ENCODE measurements at places on chromosomes 2 and 18.

DNA sequence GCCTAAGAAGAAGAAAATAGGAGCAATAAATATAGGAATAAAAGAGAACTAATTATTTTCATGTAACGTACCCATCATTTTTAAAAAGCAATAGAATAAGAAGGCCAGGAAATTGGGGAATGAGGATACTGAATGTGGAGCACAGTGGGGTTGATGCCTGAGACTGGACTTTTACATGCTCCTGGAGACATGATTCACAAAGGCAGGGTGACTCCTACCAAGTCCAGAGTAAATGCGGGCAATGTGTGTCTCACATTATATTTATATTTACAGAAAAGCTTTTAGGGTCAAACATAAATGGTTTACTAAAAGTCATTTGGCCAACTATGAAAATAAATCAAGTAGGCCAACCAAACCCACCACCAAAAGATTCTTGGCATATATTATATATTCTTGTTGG is 87.9 kb upstream of the COL5A2 start:
- no peak for DNase-seq

DNA sequence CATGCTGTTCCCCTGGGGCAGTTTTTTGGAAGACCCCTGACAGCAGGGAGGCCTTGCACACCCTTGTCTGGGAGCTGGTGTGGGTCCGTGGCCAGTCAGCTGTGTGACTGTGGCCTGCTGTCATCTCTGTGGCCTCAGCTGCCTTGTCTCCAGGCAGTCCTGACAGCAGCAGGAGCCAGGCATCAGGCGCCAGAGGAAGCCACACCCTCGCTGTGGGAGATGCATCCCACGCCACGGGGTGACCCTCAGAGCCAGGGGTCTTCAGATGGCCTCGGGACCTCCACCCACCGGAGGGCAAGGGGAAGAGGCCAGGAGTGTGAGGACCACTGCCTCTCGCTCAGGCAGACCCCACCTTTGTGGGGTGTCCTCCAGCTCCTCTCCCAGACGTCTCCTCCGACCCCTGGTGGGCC is 5.0 kb downstream of the BOK start:
- no peak for DNase-seq

DNA sequence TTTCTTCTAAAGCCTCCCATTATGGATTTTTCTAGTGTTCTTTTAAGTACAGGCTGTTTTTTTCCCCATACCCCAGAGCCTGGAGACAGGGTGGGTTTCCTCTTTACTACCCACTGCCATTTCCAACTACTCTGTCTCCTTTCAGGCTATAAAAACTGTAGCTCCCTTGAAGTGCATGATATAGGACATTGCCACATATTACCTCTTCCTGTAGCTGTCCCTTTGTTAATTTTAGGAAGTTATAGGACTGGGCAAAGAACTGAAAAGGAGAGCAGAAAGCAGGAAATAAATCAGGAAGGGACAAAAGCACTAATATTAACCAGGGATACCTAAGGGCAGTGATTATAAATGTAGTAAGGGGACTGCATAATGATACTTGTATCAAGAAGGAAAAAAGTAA is 54.1 kb downstream of the VIL1 start:
- no peak for DNase-seq

DNA sequence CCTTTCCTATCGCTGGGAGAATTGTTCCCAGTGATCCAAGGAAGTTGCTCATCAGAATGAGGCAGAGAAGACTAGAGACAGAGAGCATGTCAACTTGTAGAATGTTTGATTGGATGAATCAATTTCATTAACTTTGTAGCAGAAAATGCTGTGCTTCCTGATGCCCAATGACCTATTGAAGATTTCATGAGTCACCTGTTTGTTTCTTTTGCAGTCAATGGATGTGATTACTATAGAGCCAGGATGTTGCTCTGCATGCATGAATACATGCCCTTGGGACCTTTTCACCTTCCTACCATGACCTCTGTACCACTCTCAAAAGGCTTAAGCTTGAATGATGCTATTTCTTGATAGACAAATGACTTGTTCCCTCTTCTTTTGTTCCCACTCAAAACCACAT is 23.3 kb downstream of the SCG2 start:
- no peak for DNase-seq

- DNase-seq = no peak
These were observed 143.0 kb upstream of the MYCN start for GRCh38 chr2:15797231-15797938.

DNA sequence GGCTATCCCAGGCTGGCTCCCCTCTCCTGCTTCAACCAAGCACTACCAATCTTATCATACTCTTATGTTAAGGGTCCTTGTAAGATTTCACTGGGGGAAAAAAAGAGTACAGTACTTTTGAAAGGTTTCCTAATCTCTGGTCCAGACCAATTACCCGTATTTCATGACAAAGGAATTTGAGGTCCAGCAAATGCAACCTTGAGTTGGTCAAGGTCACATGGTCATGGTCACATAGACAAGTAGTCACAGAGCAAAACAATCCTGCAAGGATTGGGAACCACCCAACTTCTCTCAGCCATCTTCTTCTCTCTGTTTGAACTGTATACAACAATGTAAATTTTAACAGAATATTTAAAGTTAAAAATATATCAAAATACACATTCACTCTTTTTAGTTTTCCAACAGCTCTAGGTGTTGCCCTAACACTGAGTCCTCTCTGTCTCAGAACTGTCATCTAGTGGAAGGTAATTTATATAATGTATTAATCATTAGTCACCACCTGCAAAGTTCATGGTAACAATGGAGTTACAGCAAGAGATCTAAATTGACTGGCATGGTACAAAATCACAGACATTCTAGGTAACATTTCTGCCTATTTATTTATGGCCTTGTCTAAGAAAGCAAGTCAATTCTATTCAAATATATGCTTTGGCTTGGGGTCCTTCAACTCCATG is 21.5 kb downstream of the DTNB start:
- DNase-seq = no peak

GRCh38 chr2:24580561-24580960 is 89.5 kb downstream of the NCOA1 start:
- no peak for DNase-seq

DNA sequence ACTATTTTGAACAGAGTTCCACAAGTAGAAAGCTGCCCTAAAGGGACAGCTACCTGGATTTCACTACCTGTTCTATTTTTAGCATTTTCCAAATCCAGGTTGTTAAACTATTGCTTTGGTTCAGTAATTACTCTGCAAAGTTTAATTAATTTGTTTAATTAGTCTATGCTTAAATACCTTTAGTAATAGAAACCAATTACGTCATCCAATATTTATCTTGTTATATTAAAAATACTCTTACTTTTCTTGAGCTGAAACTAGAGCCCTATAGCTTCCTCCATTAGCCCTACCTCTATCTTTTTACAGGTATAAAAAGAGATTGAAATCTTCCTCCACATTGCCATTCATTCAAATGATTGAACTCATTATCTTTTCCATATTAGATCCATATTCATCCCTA is 514.6 kb downstream of the DSC3 start:
- DNase-seq = no peak

GRCh38 chr2:54009549-54009948 is 38.8 kb upstream of the PSME4 start:
- no peak for DNase-seq

- DNase-seq = no peak
These were observed 42.7 kb downstream of the CYP26B1 start for GRCh38 chr2:72104821-72105588.

GRCh38 chr2:188529710-188530109 is 238.0 kb downstream of the GULP1 start:
- no peak for DNase-seq

DNA sequence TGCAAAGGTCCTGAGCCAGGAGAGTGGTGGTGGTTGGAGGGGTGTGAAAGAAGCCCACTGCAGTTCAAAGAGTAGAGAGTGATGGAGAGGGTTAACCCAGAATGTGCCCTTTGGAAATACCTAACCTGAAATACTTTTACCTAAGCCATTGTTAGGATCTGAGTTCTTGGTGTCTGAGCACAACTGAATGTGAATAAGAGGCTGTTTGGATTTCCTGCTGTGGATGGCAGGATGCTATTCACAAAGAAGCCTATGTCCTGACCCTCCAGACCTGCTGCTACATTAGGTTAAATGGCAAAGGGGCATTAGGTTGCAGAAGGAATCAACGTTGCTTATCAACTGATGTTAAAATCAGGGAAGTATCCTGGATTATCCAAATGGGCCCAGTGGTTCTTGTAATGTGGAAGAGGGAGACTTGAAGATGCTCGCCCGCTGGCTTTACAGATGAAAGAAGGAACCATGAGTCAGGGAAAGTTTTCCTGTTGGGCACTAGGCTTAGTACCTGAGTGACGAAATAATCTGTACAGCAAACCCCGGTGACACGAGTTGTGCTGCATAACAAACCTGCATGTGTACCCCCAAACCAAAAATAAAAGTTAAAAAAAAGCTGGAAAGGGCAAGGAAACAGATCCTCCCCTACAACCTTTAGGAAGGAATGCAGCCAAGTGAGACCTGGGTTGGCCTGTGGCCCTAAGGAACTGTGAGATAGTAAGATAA is 27.2 kb downstream of the ITGA6 start:
- no peak for DNase-seq

DNA sequence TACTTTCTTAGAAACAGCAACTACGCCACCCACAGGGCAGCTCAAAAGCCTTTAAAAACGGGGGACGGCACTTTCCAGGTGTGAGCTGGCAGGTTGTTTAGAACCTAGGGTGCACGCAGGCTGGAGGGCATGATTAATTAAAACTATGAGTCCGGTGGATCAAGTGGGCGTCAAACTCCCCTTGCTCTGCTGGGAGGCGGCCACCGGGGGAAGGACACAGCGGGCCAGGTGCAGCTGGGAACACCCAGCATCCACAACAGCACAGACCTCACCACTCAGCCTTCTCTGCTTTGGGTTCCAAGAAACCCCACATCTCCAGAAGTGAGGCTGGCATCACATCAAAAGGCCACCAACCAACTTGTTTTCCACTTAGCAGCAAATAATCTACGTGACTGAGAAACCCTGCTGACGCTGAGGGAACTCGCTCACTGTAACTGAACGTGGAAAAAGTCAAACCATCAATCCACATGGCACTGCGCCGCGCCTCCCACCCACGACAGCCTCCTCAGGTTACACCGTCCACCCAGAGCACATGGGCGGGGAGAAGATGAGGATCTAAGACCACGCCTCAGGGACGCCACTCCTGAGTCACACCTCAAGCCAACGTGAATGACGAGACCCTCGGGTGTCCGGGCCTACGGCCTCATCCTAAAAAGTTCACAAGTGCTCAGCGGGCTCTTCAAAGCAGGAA is 118.2 kb downstream of the ZNF516 start:
- DNase-seq = no peak

- no peak for DNase-seq
These were observed 119.1 kb upstream of the STPG4 start for GRCh38 chr2:47274054-47274782.

- no peak for DNase-seq
These were observed 5.9 kb upstream of the GULP1 start for GRCh38 chr2:188285774-188286173.

DNA sequence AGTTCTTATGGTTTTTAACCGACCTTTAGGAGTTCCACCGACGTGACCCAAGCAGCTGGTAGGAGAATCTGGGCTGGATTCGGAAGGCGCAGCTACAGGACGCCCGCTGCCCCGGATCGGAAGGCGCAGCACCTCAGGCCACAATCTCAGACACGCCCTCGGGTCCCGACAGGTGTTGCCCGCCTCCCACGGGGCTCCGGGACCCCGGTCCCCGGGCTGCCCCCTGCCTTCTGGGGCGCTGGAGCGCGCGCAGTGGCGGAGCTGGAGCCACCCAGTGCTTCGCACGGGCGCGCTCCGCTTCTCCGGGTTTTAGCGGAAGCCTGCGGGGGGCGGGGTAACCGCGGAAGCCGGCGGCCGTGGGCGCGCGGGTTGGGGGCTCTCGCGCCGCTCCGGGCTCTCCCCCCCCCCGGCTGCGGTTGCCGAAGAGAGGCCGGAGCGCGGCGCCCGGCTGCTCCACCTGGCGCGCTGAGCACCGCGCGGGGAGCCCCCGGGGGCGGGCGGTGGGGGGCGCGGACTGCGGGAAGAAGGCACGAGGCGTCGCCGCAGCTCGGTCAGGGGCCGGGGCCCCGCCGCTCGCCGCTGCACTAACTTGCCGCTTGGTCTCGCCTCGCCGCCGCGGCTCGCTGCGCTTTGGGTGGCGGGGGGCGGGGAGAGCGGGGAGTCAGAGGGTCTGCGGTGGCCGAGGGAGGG is 718.8 kb downstream of the DPP10 start:
- no peak for DNase-seq

- no peak for DNase-seq
These were observed 238.8 kb downstream of the MBD5 start for GRCh38 chr2:148259674-148260073.

DNA sequence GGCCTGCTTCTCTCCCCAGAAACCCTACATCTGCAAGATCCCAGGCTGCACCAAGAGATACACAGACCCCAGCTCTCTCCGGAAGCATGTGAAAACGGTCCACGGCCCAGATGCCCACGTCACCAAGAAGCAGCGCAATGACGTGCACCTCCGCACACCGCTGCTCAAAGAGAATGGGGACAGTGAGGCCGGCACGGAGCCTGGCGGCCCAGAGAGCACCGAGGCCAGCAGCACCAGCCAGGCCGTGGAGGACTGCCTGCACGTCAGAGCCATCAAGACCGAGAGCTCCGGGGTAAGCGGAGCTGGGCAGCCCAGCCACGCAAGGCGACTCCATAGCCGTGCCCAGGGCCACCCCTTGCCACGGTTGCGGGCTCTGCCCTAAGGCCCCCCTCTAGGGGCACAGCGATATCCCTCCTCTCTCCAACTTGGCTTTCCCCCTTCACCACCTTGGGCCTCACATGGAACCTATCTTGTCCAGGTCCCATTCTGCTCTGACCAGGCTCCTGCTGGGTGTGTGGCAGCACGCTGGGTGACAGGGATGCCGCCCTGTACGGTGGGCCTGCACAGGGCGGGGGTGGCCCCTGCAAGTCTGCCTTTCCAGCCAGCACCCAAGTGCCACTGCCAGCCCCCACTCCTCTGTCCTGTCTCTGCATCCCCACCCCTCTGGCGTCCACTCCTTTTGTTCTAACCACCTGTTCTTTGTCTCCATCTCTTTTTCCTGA is 248.9 kb downstream of the GLI2 start:
- DNase-seq = no peak

- no peak for DNase-seq
These were observed 16.3 kb downstream of the PLEKHB2 start for GRCh38 chr2:131121464-131121863.

GRCh38 chr2:58039170-58039611 is 7.4 kb upstream of the VRK2 start:
- DNase-seq = no peak

GRCh38 chr2:216871333-216871934 is 11.6 kb upstream of the TNP1 start:
- no peak for DNase-seq

GRCh38 chr2:231918501-231919330 is 7.5 kb downstream of the NPPC start:
- no peak for DNase-seq

- DNase-seq = no peak
These were observed 86.8 kb upstream of the BARD1 start for GRCh38 chr2:214896274-214896673.

GRCh38 chr2:179749210-179749609 is 112.2 kb downstream of the ZNF385B start:
- DNase-seq = no peak

GRCh38 chr2:20213651-20214565 is 11.0 kb downstream of the SDC1 start:
- no peak for DNase-seq
